ENCODE measurements at places on chromosomes 16 and 17.

DNA sequence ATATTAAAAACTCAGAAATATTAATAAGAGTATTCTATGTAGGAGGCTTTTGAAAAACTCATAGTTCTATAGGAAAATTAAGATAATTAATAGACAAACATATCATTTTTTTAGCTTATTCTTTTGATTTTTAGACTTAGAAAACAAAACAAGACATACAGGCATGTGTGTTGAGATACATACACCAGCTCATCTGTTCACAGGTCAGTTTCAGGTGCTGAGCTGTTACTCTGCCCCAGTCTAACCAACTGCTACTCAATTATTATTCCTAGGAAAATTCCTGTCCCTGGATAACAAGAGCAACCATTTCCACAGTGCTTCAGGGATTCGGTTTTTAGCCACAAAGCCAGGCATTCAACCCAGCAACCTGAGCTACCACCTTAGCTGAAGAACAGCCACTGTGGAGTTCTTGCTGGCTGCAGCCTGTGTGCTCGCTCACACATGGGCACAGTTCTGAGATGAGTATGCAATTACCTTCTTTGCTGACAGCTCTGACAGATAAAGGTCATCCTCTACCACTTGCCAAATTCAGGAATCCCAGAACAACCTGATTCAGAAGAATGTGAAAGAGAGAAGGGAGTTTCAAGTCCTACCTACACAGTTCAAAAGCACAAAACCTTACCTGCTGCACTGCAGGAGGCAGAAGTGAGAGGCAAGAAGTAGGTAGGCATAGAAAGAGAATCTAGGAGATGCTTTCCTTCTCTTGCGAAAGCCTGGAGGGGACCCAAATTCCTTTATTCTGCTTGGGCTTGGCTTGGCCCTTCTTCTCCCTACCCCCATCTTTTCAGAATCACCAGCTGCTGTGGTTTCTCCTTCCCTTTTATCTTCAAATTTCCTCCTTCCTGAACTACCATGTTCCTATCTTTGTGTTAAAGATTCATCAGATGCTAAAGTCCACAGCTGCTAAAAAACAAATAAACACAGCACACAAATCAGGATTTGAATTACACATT, 62.7 kb downstream of the TEX2 start:
- peak; percentile 51 for DNase-seq

DNA sequence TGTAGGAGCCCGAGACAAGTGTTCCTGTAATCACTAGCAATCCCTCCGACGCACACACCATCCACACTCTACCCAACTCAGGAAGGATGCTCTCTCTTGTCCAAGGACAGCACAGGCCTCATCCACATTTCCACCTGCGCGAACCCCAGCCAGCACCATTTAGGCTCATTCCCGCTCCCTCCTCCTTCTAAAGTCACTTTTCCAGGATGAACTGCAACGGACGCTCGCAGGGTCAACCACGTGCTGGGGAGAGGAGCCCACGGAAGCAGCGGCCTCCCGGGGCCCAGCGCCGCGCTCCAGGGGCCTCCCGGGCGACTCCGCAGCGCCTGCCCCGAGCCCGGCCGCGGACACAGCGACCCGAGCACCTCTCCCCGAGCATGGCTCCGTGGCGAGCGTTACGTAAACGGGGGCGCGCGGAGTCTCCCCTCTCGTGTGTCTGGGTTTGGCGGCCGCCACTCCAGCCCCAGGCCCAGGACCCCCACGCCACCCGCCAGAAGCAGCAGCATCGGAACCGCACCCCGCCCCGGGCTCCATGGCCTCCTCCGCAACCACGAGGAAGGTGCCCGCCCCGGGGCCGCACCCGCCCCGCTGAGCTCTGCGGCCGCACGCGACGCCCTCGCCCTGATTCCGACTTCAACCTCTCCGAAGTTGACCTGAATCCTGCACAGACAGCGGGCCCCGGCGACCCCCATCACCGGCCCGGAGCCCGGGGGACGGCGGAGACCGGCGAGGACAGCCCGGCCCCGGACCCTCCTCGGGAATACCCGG, 668 bp downstream of the USP36 start:
- DNase-seq, result peak; percentile 88

- no peak for DNase-seq
Observed at GRCh38 chr17:43140396-43141332, 15.5 kb upstream of the BRCA1 start.

GRCh38 chr16:50699326-50700159, 6.1 kb downstream of the NOD2 start:
- peak; percentile 34 for DNase-seq

DNA sequence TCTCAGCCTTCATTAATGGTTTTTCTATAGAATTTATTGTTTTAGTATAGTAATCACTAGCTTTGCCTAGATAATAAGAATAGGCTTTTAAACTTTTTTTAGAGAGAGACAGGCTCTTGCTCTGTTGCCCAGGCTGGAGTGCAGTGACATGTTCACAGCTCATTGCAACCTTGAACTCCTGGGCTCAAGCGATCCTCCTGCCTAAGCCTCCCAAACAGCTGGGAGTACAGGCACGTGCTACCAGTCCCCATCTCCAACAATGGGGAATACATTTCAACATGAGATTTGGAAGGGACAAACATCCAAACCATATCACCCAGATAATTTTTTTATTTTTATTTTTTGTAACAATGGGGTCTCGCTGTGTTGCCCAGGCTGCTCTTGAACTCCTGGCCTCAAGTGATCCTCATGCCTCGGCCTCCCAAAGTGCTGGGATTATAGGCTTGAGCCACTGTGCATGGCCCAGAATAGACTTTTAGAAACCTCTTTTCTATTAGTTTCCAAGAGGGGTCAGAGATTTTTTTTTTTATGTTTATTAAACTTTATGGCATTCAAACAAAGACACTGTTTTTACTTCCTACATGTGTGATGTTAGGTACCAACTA, 7.3 kb downstream of the NACA2 start:
- no peak for DNase-seq

DNA sequence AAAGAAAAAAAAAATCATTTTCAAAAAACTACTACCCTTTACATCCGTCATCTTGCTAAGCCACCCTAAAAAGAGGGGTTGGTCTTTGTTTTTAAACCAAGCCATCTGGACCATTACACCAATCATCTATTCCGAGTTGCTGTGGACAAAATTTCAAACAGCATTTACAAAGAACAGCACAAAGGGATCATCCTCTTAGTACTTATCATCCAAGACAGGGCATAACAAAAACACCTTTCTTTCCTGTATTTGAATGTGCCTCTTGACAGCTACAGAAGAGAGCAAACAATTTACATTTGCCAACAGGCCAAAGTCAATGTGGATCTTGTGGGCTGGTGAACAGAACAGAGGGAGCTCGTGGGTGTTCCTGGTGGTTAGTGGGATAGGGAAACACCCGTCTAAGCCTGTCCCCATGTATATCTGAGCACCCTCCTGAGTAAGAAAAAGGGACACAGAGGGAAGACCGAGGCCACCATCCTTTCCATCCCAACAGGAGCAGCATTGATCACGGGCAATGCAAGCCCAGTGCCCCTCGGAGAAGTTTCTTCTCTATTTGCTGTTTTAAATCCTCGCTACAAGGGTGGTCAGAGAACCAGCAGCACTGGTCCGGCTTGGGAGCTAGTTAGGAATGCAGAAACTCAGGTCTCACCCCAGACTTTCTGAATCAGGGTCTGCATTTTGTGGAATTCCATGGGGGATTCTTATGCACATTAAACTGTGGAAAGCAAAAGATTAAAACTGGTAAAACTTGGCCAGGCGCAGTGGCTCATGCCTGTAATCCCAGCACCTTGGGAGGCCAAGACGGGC, 1.9 kb downstream of the SLC39A11 start:
- no peak for DNase-seq
